Sciatic nerve (tissue), 2 donors: ENCODE measurements at places on chromosomes 5 and 9.

- no peak for DNase-seq
Measured at GRCh38 chr5:140671472-140672125, 1.8 kb downstream of the DND1 start.

DNA sequence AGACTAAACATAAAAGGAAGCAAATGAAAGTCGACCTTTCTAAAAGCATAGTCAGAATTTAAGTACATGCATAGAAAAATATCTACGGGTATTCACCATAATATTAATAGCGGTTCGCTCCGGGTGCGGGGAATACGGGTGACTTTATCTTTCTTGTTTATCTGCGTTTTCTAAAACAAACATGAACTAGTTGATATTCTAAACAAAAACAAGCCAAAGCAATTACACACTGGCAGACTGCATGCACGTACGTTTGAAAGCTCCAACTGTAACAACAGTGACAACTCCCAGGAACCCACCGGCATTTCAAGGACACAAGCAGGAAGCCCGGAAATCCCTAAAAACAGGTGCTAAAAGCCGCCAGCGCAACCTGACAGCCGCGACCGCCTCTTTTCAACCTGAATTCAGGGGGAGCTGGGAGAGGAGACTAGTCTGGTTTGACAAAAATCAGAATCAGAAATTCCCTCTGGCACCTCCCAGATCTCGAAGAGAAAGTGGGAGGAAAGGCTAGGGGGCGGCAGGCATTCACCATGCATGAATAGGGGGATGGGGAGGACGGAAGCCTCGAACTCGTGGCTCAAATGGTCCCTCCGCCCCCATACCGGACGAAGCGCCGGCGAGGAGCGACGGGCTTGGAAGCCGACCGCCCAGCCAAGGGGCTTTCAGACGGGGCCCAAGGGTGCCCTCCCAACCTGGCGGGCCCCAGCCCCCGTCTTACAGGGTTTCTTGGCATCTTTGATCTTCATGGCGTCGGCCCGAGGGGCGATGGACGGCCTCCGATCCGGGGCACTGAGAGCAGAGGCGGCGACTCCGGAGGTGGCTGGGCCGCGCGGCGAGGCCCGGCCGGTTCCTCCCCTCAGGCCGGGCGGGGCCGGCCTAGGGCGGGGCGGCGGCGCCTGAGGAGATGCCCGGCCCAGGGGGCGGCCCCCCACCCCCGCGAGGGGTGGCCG is at the start of gene PANK3:
PANK3 (minus strand) TSS at position 831 of the 950 bp plus-strand sequence; CDS start at position 746, 85 bp downstream.
- DNase-seq, result no peak

GRCh38 chr9:134641173-134641989 is at the start of gene COL5A1:
Gene COL5A1 (plus strand): TSS chr9:134641803. CDS start chr9:134642188, 385 bp downstream.
- DNase-seq, result peak; percentile 95

GRCh38 chr5:176186107-176186506 is 52.1 kb upstream of the SIMC1 start:
- DNase-seq, result no peak

DNA sequence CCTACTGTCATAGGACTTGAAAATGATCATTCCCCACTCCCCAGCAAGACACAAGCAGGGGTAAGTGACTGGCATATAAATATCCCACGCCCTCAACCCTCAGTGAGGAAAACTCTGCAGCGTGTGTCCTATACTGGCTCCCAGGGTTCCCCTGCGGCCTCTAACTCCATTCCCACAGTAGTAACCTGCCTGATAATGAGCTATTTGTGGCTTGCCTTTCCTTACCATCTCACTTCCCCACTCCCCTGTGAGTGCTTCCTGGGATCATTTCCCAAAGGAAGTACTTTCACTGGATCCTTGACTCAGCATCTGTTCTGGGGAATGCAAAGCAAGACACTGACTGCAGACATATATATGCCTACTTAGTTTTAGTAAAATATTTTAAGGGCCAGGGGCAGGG is 14.3 kb downstream of the CDC14B start:
- no peak for DNase-seq

DNA sequence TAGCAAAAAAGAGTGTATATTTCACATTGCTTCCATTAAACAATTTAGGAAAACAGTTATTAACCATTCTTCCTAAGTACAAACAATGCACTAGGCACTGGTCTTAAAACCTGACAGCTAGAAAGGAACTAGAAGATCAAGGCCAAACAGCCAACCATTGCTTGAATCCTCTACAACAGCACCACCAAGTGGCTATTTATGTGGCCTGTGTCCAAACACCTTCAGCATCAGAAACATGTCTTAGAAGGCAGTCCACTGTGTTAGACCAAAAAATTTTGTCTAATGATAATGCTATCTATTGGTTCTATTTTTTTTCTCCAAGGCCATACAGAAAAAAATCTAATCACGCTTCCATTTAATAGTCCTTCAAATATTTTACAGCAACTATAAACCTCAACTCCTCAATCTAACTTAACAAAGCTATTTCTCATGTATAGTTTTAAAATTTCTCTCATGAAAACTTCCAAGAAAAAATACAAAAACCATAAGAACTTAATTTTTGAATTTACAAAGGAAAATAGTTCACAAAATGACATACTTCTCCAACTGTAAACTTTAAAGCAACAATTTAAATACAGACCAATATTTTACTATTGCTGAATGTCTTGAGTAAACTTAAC is 36.1 kb downstream of the CAAP1 start:
- DNase-seq, result no peak

DNA sequence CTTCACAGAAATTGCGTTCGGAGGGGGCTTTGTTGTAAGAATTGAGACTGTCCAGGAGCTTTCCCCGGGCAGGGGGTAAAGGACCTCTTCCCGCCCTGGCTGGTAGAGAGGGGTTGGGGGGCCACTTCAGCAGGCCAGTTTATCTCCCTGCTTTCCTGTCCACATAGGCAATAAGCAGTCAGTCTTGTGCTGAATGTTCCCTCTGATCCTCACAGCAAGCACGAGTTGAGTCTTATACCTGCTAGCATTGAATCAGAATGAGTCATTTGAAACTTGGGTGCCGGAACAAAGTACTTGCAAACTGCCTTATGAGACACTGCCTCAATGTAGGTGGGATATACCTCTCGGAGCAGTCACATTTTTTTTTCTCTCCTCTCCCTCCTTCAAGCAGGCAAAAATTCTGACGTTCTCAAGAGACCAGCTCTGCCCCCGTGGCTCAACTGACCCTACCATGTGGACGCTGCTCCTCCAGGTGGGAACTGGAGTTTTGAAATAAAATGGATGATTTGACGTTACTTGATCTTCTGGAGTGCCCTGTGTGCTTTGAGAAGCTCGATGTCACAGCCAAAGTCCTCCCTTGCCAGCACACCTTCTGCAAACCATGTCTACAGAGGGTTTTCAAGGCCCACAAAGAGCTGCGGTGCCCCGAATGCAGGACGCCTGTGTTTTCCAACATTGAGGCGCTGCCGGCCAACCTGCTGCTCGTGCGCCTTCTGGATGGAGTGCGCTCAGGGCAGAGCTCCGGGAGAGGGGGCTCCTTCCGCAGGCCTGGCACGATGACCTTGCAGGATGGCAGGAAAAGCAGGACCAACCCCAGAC is 1.3 kb downstream of the SH3RF2 start:
- DNase-seq, result no peak

- no peak for DNase-seq
Measured at GRCh38 chr5:9927521-9927997, 297.4 kb upstream of the TAS2R1 start.

- DNase-seq, result no peak
Measured at GRCh38 chr5:78858364-78858763, 126.7 kb downstream of the ARSB start.

DNA sequence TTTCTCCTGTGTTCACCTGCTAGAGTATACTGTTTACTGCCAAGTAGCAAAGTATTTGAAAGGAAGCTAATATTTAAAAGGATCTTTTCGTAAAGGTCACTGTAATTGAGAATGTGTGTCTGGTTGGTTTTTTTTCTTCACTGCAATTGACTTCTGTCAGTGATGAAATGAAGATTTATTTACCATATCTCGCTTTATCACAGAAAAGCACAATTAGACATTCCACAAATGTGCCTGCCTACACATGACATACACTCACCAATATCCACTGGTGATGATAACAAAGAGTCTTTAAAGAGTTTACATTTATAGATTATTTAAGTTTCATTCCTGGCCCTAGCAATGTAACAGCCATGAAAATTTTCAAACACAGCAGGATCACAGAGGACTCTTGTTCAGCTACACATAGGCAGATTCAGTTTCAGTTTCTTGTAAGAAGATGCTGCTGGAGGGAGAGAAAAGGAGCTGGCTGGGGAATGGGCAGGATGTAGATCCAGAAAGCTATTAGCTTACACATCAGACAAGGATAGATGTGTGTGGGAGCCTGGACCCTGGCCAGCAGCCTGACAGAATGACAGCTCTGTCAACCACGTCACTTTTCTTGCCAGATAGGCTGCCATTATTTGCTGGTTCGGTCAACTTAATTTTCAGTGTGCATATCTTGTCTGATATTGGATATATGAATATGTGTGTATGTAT is 104.0 kb downstream of the GDNF start:
- DNase-seq, result no peak

- DNase-seq, result no peak
Measured at GRCh38 chr9:126160067-126160853, 166.4 kb upstream of the MVB12B start.

- DNase-seq, result no peak
Measured at GRCh38 chr9:373759-374206, 159.1 kb downstream of the DOCK8 start.

- peak; percentile 67 for DNase-seq
Measured at GRCh38 chr9:84271531-84271900, 69.0 kb downstream of the SLC28A3 start.
